CD4-positive, alpha-beta T cell treated with Interleukin-21 for 1 hour (primary cell): ENCODE measurements at places on chromosomes 7 and 10.

- no peak for DNase-seq
Observed at GRCh38 chr7:69778138-69778537, 179.9 kb downstream of the AUTS2 start.

DNA sequence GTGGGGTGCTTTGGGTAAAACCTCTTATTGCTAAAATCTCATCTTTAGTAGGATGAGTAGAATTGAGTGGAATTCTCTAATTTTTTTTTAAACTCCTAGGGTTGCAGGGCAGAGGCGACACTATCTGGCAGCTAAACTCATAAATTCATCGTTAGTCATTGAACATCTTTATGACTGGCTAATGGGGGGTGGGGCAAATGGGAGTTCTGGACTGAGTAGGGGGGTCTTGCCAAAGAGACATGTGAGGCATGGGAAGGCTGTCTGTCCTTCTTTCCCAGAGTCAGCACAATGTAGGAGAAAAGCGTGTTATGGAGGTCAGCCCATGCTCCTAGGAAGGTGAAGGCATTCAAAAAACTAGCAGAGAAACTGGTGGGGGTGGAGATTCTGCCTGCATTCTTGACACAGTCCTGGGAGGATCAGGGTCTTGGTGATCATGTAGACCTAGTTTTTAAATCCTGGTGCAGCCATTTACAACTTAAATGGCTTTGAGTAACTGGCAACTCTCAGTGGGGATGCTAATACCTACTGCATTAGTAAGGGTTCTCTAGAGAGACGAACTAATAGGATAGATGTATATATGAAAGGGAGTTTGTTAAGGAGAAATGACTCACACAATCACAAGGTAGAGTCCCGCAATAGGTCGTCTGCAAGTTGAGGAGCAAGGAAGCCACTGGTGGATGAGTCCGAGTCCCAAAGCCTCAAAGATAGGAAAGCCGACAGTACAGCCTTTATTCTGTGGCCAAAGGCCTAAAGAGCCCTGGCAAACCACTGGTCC, 47.7 kb downstream of the EMX2 start:
- DNase-seq, result no peak

- DNase-seq, result no peak
Observed at GRCh38 chr10:112520914-112521313, 73.9 kb downstream of the VTI1A start.

DNA sequence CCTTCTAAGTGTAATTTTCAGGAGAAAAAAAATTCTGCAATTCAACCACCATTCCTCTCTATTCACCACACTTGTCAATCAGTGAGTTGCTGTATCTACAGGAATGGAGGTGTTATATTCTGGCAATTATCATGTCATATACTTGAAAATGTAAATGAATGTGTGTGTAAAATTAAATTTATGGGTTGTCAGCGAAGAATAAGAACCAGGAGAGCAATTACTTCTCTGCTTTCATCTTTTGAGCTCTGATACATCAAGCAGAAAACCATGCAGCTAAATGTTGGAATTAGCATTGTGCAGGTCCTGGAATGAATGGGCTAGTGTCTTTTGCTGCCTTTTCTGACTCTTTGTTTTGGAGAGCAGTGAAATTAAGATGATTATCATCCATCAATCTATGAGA, 207.6 kb downstream of the FOXP2 start:
- no peak for DNase-seq

DNA sequence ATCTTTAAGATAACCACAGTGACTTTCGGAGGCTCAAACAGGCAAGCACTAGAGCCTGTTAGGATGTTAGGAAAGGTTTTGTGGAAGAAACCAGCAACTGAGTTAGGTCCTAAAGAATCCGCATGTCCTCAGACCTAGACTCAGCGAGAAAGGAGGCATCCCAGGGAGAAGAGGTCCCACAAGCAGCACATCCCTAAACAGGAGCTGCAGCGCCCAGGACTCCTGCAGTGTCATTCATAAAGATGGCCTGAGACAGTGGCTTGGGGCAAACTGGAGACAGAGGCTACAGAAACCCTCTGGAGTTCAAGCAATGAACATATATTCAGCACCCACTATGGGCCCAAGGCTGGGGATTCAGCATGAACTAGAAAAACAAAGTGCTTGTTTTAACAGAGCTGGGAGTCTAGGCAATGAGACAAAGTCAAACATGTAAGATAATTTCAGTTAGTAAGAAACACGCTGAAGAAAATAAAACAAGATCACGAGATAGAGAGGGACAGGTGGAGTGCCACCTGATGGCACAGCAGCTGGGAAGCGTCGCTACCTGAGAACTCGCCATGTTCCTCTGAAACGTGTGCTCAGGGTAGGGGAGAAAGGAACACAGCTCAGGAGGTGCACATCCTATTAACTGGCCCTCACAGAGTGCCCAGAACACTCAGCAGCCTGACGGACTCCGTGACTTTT, 48.1 kb downstream of the PARD3 start:
- DNase-seq, result no peak

- no peak for DNase-seq
Observed at GRCh38 chr7:129877146-129877792, 75.5 kb downstream of the UBE2H start.

DNA sequence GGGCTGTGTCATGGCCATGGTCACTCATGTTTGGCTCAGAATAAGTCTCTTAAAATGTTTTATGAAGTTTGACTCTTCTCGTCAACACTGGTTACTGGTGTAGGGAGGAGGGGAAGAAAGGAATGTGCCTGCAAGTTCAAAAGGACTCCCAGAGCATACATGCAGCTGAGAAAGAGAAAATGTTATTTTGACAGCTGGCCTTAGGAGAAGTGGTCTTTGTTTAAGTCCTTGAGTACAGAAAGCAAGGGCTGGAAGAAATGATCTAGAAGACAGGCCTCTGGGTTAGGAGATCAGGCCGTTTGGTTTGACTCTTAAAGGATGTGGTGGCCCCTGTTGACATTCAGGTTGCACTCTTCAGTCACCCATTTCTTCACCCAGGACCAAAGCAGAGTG, 245.5 kb downstream of the REEP3 start:
- no peak for DNase-seq

DNA sequence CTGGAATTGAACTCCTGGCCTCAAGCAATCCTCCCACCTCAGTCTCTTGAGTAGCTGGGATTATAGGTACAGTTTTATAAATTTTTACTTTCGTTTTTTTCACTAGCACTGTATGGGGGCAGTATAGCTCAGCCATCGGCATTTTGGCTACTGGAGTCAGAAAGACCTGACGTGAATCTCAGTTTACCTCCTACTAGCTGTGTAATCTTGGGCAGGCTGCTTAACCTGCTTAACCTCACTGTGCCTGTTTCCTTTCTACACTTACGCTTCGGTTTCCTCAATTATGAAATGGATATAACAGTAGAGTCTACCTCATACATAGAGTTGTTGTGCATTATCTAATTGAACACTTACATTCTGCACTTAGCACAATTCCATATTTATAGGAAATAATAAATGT, 16.7 kb downstream of the STN1 start:
- DNase-seq, result peak; percentile 33

DNA sequence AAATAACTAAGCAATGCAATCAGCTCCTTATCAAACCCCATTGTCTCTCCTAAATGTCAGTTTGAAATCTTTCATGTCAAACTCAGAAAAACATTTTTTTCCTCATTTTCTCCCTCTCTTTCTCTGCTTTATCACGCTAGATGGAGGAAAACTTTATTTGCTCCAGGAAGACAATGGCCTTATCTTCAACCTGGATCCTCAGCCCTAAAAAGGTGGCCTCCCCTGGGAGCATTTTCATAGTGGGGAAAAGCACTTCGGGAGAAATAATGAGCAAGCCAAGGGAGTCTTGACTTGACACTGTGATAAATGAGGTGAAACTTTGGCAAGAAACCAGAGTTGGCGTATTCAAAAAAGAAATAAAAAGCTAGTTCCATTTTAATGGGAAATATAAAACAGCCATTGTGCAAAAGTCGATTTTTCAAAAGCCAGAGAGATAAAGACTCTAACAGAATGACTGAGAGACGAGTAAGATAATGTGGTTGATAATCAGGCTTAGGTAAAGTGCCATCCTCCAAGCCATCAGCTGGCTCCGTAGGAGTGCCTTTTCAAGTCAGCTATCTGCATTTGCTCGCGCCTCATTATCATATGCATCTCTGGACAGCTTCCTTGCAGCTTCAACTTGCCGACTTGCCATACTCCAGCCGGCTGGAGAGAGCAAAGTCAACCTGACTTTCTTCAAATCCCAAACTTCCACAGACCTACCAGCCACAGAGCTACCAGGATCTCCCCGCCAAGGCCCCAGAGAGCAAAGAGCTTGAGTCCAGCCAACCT, 19.9 kb downstream of the HABP2 start:
- DNase-seq, result no peak

DNA sequence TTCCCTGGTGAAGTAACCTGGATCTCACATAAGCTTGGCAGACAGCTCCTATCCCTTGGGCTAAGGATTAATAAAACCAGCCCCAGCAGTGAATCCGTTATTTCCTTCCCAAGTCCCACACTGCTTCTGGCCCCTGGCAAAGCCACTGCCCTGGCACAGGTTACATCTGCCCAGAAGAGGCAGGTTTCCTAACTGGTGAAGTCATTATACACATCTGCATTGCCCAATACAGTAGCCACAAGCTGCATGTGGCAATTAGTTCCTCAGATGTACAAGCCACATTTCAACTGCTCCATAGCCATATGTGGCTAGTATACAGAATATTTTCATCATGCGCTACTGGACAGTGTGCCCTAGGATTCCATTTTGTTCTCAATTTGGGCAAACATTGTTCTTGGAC, 273.0 kb downstream of the GRM8 start:
- no peak for DNase-seq

GRCh38 chr7:150428671-150429451, 21.6 kb upstream of the GIMAP8 start:
- DNase-seq, result no peak

GRCh38 chr10:97768322-97769315, 3.2 kb downstream of the SFRP5 start:
- DNase-seq, result no peak

DNA sequence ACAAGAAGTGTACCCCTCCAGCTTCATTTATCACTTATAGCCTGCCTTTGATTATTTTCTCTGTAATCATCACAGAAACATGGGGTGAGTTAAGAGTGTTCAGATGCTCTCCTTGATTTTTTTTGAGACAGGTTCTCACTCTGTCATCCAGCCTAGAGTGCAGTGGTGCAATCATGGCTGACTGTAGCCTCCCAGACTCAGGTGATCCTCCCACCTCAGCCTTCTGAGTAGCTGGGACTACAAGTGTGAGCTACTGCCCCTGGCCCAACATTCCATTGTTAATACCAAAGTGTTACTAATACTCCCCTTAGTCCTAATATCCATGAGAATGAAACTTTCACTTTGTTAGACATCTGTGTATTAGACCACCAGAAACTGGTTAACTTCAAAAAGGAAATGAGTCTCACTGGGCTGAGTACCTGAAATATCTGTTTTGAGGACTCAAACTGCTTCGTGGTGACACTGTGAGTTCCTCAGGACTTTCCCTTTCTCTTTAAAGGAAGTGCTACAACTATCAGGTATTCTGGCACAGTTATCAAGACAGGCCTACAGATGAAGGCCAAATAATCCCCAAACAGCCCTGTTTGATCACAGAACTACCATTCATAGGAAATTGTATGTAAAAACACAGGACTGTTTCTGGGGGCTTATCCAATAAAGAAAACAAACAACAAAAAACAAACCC, 20.5 kb upstream of the CFAP70 start:
- DNase-seq, result no peak

- no peak for DNase-seq
Observed at GRCh38 chr7:40597517-40597916, 462.7 kb downstream of the SUGCT start.

DNA sequence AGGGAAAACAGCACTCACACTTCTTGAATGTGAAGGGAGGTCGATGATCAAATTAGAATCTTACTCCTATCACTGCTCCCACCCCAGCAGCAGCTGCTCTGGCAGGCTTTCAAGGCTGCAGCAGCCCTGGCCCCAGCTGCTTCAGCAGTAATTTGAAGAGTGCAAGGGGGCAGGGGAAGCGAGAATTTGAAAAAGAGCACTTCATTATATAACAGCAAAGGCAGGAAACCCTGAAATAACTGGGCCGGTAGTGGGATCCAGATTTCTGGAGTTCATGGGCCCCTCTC, 44.9 kb downstream of the MYPN start:
- no peak for DNase-seq

DNA sequence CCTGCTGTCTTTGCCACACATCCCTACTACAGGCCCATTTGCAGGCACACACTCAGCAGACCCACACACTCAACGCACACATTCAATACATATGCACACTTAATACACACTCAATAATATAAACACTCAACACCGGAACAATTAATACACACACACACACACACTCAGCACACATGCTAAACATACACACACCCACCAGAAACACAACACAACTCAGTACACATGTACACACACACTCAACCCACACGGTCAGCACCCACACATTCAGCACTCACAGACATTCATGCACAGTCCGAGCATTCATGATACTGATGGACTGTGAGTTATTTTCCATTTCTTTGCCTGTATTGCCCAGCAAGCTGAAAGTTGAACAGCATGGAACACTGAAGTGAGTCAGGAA, 35.4 kb upstream of the SMNDC1 start:
- no peak for DNase-seq

GRCh38 chr7:99615989-99616358, 772 bp upstream of the ZSCAN25 start:
- DNase-seq, result no peak

DNA sequence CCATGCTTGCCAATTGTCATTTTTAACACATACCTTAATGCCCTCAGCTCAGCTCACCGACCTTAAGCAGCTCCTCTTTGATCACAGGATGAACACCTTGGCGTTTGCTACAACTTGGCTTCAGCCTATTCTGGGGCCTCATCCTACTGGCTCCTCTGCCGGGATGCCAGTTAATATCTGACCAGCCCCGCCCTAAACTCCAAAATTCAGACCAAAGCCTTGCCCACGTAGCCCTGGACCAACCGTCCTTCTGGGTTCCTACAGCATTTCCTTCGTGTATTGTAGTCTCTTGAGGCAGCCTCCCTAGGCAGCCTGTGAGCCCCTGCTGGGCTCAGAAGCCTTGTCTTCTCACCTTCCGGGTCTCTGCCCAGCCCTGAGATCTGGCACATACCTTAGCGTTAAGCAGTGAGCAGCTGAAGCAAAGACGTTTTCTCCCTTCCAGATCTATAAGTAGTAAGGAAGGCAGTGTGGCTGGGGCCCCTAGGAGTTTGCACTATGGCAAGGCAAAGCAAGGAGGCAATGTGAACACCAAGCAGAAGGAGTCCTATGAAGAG, 836 bp downstream of the ENO4 start:
- DNase-seq, result no peak

- DNase-seq, result no peak
Observed at GRCh38 chr10:37057261-37057660, 68.1 kb upstream of the ANKRD30A start.

DNA sequence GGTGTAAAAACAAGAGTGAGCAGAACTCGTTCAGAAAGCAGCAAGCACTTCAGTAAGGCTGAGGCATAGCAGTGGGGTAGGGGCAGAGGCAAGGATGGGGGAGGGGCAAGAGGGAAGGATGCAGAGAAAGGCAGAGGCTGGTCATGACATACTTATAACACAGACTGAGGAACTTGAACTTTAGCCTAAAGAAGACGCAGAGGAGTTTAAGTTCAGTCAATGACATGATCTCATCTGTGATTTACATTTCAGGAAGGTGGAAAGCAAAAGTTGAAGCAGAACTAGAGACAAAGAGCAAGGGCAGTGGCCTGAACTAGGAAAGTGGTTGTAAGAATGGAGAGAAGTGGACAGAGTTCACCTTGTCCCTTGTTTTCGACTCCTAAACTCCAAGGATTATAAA, 15.8 kb downstream of the MACC1 start:
- no peak for DNase-seq

- peak; percentile 4 for DNase-seq
Observed at GRCh38 chr10:58152673-58153263, 114.9 kb downstream of the IPMK start.

GRCh38 chr10:75280236-75280635, 44.5 kb upstream of the COMTD1 start:
- no peak for DNase-seq
